Caudate nucleus (tissue), 63 donors: ENCODE measurements at places on chromosomes 7 and 10.

DNA sequence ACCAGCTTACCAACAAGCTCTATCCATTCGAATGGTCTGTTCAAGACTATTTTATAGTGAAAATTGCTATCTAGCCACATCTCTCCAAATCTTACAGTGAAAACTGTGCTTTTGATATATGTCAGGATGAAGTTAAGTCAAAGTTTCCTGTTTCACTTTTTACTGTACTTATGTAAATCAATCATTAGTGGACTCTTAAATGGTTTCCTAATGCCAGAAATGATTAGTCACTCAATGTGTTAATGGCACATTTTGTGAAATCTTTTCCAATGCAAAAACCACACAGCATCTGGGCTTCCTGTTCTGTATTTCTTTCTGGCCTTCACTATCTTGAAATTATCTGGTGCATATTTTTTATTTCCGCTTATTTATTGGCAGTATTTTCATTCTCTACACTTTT, 87.3 kb upstream of the STEAP1B start:
- DNase-seq, result no peak

DNA sequence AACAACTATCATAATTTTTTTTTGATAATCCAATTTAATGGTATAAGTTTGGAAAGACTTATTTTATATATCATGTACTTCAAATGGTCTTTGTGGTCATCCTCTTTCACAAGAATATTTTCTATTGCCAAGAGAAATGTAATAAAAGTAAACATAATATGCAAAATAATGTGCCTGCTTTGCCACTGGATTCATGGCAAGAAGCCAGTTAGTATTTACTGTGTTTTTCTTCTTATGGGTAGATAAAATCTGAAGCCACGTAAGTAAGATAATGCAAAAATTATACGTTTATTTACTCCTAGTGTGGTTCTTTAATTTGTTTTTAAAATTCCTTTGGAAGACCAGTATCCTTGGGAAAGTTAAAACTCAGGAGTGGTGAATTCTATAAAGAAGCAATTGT, 258.5 kb downstream of the ARL4A start:
- DNase-seq, result no peak

- no peak for DNase-seq
These were observed 1.8 kb downstream of the UFSP1 start for GRCh38 chr7:100887516-100888290.

DNA sequence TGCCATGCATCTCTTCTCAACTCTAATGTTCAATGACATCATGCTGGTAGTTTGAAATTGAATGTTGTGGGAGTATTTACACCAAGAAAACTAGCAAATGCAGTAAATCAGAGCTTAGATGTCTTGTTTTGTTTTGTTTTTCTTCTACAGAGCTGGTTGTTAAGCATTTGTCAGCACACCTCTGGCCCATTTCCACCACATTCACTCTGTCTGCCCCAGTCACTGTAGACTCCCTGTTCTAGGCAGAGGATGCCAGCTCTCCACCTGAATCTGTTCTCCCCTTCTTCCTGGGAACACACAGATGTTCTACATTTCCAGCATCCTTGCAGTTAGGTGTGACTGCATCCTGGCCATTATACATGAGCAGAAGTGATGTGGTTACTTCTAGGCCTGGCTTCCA, 4.1 kb upstream of the ARHGAP22 start:
- no peak for DNase-seq

DNA sequence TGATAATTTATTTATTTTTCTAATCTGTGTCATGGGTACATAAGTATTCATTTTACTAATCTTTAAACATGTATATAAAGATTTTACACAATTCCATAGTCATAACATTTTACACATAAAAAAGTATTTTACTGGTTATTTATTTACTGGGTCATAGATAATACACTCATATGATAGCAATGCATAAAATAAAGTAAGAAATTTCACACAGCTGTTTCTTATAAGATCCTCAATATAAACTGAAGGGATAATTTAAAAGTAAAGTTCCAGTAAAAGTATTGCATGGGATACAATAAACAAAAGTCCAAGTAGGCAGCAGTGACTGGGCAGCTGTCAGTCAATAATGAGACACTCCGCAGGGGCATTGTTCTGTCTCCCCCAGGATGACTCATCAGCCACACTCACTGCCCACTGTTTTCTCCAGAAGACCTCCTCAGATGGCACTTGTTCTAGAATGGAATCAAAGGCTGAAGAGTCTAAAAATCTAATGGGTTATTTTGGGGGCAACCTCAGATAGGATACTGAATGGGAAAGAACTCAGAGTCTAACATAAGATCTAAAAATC, 32.7 kb downstream of the DPY19L1 start:
- no peak for DNase-seq

GRCh38 chr10:28734938-28735759, 57.8 kb downstream of the BAMBI start:
- DNase-seq, result no peak

GRCh38 chr10:3249307-3249889, 76.8 kb upstream of the PITRM1 start:
- no peak for DNase-seq

DNA sequence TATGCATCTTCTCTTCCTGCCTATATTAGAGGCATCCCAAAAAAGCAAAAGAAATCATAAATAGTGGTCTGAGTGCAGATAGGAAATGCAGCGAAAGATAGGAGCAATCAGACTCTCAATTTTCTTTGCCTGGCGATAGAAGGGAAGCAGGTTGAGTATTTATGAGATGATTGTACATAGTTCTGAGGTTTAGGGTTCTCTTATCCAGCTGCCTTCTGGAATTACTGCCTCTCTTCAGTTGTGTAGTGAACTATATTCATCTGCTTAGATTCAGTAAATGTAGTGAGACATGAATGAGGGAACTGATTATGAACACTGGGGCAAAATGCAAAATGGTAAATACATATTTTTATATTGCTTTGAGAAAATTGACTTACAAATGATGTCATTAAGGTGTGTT, 93.0 kb upstream of the CYP26C1 start:
- no peak for DNase-seq

GRCh38 chr7:155351120-155351870, 53.6 kb downstream of the INSIG1 start:
- no peak for DNase-seq

DNA sequence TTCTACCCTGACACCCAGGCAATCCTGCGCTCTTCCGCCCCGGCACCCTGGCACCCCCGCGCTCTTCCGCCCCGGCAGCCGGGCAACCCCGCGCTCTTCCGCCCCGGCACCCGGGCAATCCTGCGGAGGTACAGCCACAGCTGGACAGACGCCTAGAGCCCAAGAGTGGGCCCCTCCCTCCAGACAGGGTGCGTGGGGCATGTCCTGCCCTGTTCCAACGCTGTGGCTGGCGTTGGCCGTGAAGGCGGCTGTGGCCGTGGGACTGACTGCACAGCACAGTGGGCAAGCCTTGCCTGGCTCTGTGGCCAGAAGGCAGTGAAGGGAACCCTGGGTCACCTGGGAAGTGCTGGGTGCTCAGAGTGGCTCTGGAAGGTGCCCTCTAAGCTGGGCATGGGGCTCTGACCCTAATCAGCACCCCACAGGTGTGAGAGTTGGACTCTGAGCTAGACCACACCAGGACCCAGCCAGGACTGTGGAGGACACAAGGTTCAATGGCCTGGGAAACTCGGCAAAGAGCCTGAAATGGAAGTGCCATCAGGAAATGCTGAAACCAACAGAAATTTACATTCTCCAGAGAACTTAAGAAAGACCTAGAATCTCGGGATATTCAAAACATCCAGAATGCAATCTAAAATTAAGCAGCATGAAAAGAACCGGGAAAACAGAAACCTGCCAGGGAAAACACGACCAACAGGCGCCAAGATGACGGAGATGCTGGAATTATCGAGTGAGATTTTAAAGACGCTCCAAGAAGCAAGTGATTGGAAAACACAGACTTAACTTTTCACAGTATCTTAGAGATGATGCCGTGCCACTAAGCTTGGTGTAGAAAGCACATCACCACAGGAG, 253.6 kb downstream of the ELFN1 start:
- DNase-seq, result no peak

- DNase-seq, result no peak
These were observed 21.8 kb downstream of the UNCX start for GRCh38 chr7:1254281-1255079.

- no peak for DNase-seq
These were observed 183.9 kb downstream of the EBF3 start for GRCh38 chr10:129780198-129780597.

DNA sequence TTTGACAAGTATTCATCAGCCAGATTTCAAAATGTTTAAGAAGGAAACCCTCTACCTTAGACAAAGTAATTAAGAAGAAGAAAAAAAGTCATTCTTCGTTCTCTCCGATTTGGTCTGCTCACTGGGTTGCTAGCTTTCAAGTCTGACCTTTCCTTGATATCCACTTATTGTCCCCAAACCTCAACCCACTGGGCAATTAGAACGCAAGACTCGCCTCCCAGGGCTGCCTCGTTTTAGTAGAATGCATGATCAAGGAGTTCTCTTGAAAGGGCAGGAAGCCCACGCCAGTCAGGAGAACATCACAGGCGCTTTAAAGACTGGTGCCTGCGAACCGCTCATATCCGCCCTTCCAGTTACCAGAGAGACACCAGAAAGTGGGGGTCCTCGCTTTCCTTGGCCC, 637.7 kb downstream of the PARD3 start:
- DNase-seq, result no peak

DNA sequence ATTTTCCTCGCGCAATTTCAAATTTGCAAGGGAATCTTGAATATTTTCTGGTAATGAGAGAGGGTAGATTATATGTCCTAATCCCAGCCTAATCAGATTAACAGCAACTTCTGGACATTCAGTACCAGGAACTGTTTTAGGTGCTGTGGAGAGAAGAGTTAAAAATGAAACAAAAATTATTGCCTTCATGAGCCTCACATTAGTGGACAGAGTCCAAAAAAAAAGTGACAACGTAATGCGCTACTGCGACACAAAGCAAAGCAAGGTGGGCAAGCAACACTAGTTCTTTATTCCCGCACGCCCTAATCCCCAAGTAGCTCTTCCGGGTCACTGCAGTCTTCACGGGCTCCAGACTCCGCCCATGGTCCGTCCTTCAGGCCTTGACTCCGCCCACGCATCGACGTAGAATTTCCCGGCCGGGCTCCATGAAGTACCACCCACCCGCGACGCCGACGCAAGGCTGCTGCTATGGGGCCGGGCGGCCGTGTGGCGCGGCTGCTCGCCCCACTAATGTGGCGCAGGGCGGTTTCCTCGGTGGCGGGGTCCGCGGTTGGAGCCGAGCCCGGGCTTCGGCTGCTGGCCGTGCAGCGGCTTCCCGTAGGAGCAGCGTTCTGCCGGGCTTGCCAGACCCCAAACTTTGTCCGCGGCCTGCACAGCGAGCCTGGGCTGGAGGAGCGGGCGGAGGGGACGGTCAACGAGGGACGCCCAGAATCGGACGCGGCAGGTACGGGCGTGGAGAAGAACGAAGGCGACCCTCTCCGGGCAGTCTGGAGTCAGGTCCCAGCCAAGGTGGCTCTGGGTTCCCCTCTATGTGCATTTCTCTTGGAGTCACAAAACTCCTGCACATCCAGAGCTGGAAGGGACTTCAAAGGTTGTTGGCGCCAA, at the start of gene MALSU1:
MALSU1 (plus strand) TSS at position 455 of the 885 bp plus-strand sequence; CDS start at position 469, 14 bp downstream.
- peak; percentile 91 for DNase-seq

- DNase-seq, result no peak
These were observed 153.6 kb downstream of the SEMA3D start for GRCh38 chr7:85033263-85033662.

- DNase-seq, result no peak
These were observed 196.5 kb downstream of the GRM8 start for GRCh38 chr7:127056202-127056601.

DNA sequence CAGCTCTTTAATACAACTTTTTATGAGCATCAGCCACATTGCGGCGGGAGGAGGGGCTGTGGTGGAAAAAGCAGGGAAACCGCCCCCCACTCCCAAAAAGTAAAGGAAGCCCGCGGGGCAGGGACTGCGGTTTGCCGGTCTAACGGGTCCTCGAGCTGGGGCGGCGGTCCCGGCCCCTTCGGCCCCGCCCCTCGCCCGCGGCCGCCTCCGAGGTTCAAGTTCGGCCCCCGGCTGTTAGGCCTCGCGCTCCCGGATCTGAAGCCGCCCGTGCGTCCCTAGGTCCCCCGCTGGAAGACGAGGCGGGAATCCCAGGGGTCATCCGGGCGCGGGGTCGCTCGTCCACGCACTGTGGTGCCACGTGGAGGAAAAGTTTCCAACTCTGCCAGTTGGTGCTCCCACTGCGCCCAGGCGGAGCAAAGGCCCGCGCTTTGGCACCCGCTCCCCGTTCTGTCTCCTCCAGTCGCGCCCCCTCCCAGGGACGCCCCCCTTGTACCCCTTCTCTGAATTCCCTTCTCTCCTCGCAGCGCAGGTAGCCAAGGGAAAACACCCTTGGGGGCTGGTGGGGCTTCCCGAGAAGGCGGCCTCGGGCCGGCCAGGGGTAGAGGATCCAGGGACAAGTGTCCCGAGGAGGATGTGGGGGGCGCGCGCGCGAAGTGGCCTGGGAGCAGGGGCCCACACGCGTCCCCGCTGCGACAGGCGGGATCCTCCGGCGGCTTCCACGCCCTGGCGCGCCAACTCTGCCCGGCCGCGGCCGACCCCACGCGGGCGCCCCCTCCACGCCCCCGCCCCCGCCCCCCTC, 798 bp upstream of the AUTS2 start:
- DNase-seq, result peak; percentile 59

DNA sequence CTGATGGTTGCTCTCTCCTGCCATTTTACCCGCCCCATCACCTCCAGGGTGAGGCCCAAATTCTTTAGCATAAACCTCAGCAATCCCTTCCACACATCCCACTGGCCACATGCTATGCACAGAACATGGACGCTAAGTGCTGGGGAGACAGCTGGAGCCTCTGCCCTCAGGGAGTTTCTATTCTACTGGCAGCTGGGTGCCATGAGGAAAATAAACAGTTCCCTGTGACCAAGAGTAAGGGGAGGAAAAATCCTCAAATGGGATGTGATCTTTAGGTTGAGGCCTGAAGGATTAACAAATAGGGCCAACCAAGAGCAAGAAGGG, 1.2 kb downstream of the PARP12 start:
- DNase-seq, result no peak

DNA sequence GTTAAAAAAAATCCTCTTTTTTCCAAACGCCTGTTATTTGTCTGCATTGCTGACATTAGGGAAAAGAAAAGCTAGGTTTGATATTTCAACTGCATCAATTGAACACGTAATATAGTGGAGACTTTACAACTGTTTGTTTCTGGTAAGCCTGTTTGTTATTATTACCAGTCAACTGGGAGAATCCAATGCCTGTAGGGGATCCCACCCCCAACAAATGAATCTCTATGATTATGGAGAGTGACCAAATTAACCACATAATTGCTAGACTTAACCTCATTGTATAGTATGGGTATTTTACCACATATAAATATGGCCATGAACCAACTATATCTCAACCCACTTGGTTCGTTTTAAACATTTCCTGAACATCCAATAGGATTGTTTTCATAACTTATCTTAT, 216.1 kb downstream of the TWIST1 start:
- no peak for DNase-seq
